ENCODE measurements at places on chromosomes 13 and 19. TPM values are rescaled to one million over a fixed set of nuclear protein-coding genes. Genes with fewer than 3 reads are reported as not detected.
A peak's percentile ranks its signal among the peaks of the same experiment; 100 is the strongest.

Gene ZNF43
- total RNA-seq = 3.1 TPM

Gene MAP4K1
- total RNA-seq = 0.17 TPM

- no peaks in the 10 kb centered on the region for H3K4me1 ChIP-seq
- H3K36me3 ChIP-seq = no peaks in the 10 kb centered on the region
- H3K4me3 ChIP-seq = no peak overlapping the region
- no peak for DNase-seq
Measured at GRCh38 chr19:15863272-15863671, 34.6 kb downstream of the CYP4F2 start.

Gene SIGLEC8
- not detected for total RNA-seq

GRCh38 chr19:23788411-23788810 is 29.7 kb upstream of the ZNF681 start:
- DNase-seq = no peak
- H3K4me1 ChIP-seq = no peaks in the 10 kb centered on the region
- no peak overlapping the region for H3K4me3 ChIP-seq
- no peaks in the 10 kb centered on the region for H3K36me3 ChIP-seq

- DNase-seq = peak; percentile 84
- no peaks in the 10 kb centered on the region for H3K36me3 ChIP-seq
- H3K27me3 ChIP-seq = no peaks in the 10 kb centered on the region
- H3K4me1 ChIP-seq = no peaks in the 10 kb centered on the region
- no peak overlapping the region for H3K4me3 ChIP-seq
- no peak overlapping the region for H3K27ac ChIP-seq
Measured at GRCh38 chr13:66076417-66076816, 1153.7 kb downstream of the PCDH9 start.

- H3K27me3 ChIP-seq = no peaks in the 10 kb centered on the region
- no peak overlapping the region for H3K27ac ChIP-seq
- peak; percentile 58 for DNase-seq
- H3K4me3 ChIP-seq = no peak overlapping the region
- no peaks in the 10 kb centered on the region for H3K36me3 ChIP-seq
Measured at GRCh38 chr13:51502153-51502651, 49.4 kb upstream of the INTS6 start.

Gene LILRB1
- not detected for total RNA-seq

- H3K27me3 ChIP-seq = peaks cover 5% of the 10 kb centered on the region
- H3K27ac ChIP-seq = no peak overlapping the region
- no peak overlapping the region for H3K4me3 ChIP-seq
- H3K4me1 ChIP-seq = no peaks in the 10 kb centered on the region
Measured at GRCh38 chr13:26932465-26932864, 171.9 kb upstream of the GPR12 start.

DNA sequence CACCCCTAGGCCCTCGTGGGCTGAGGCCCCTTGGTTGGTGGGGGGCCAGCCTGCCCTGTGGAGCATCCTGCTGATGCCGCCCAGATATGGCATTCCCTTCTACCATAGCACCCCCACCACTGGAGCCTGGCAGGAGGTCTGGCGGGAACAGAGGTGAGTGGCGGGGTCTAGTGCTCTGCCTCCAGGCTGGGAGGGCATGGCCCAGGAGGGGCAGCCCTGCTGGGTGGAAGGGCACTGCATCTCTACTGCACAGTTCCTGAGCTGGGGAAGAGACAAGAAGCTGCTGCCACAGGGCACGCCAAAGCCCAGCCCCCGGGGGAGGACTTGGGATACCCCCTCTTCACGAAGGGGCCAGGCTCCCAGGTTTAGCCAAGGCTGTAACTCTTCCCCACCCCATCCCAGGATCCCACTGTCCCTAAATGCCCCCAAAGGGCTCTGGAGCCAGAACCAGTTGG is 2.4 kb upstream of the KMT2B start:
- peaks cover 7% of the 10 kb centered on the region for H3K36me3 ChIP-seq
- DNase-seq = no peak
- peaks cover 2% of the 10 kb centered on the region for H3K27me3 ChIP-seq
- no peak overlapping the region for H3K27ac ChIP-seq
- peaks cover 9% of the 10 kb centered on the region for H3K4me1 ChIP-seq
- H3K4me3 ChIP-seq = peak overlapping the region; percentile 82

DNA sequence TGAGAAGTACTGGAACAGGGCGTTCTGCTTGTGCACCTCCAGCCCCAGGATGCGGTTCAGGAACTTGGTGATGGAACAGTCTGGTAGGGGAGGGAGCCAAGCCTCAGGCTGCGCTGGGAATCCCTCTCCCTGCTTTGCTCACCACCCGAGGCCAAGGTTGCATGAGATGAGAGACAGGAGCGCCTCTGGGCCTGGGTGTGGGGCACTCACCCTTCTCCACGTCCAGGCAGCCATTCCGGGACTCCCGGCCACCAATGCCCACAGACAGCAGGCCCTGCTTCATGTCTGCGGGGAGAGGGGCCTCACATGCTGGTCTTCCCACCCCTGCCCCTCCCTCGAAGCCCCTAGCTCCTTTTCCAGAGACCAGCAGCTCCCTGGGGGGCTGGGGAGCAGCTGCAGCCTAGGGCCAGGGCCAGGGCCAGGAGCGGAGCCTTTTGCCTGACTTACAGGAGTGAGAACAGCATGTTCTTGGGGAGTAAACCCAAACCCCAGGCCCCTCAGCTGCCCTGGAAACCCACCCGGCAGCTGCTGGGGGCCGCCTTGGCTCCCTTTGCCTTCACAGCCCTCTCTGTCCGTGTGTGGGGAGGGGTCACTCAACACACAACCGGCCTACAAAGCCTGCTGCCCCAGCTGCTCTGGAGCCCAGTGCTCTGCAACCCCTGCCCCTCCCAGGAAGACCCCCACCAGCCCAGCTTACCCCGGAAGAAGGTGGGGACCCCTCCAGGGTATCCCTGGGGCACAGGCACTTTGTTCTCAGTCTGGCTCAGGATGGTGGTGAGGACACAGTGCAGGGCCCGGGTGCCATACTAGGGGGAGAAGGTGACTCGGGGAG is 7.2 kb downstream of the GPX4 start:
- H3K36me3 ChIP-seq = peaks cover 61% of the 10 kb centered on the region
- H3K4me1 ChIP-seq = peaks cover 9% of the 10 kb centered on the region
- no peak overlapping the region for H3K4me3 ChIP-seq
- H3K27me3 ChIP-seq = no peaks in the 10 kb centered on the region

- no peaks in the 10 kb centered on the region for H3K4me1 ChIP-seq
- no peak overlapping the region for H3K27ac ChIP-seq
- no peaks in the 10 kb centered on the region for H3K27me3 ChIP-seq
- H3K36me3 ChIP-seq = no peaks in the 10 kb centered on the region
- DNase-seq = no peak
- no peak overlapping the region for H3K4me3 ChIP-seq
Measured at GRCh38 chr13:77991003-77991402, 72.4 kb upstream of the EDNRB start.

DNA sequence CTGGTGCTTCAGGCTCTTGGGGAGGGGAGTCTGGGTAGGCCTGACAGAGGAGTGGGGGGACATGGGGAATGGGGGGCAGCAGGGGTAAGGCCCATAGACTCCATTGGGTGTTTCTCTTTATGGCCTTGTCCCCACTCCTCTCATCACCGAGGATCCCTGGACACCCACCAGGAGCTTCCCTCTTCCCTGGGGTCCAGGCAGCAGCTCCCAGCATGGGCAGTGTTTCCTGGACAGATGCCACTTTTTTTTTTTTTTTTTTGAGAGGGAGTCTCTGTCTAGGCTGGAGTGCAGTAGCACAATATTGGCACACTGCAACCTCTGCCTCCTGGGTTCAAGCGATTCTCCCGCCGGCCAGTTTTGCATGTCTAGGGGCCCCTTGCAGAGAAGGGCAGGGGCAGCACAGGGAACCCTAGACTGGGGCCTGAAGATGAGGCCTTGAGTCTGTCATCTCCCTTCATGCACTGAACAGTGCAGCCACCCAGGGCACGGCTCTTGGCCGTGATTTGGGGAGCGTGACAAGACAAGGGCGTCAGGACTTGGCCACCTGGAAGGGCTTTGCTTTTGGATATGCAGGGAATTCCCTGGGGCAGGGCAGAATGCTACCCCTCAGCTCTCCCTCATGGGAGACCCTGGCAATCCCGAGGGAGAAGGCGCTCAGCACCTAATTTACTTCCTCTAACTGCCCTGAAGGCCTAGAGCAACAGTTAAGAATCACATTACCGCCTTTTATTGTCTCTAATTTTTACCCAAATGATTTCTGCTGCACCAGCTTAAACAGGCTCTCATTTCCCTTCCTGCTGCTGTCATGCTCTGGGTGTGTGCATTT is 213.9 kb upstream of the ZNF536 start:
- H3K27ac ChIP-seq = no peak overlapping the region

- H3K4me1 ChIP-seq = no peaks in the 10 kb centered on the region
- no peaks in the 10 kb centered on the region for H3K27me3 ChIP-seq
- DNase-seq = peak; percentile 40
- H3K4me3 ChIP-seq = no peak overlapping the region
Measured at GRCh38 chr19:24069905-24070657, 16.9 kb upstream of the ZNF254 start.

Gene OR7C1
- not detected for total RNA-seq

- no peak overlapping the region for H3K27ac ChIP-seq
- DNase-seq = peak; percentile 68
- H3K4me3 ChIP-seq = peak overlapping the region; percentile 31
Measured at GRCh38 chr13:43316946-43317353, 293.6 kb downstream of the DNAJC15 start.

- no peaks in the 10 kb centered on the region for H3K4me1 ChIP-seq
- no peaks in the 10 kb centered on the region for H3K27me3 ChIP-seq
Measured at GRCh38 chr13:79870766-79871165, 389.8 kb downstream of the NDFIP2 start.

GRCh38 chr19:27966390-27966816 is 1246.5 kb downstream of the UQCRFS1 start:
- no peaks in the 10 kb centered on the region for H3K36me3 ChIP-seq
- H3K4me3 ChIP-seq = no peak overlapping the region
- H3K27ac ChIP-seq = no peak overlapping the region
- DNase-seq = peak; percentile 15

DNA sequence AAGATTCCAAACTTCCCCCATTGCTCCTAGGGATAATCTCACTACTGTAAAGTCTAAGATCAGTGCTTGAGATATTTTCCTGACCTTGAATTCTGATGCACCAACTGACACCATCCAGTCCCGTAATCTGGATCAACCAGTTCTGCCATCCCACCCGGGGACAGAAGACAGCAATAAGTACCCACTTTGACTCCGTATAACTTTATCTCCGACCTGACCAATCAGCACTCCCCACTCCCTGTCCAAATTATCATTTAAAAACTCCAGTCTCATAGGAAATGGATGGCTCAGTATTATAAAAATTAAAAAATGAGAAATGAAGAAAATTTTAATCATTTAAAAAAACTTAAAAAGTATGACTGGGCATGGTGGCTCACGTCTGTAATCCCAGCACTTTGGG is 61.4 kb upstream of the ABCC4 start:
- H3K4me1 ChIP-seq = no peaks in the 10 kb centered on the region
- H3K4me3 ChIP-seq = no peak overlapping the region
- no peaks in the 10 kb centered on the region for H3K36me3 ChIP-seq
- no peak for DNase-seq

Gene SCN1B
- 14.1 TPM for total RNA-seq

DNA sequence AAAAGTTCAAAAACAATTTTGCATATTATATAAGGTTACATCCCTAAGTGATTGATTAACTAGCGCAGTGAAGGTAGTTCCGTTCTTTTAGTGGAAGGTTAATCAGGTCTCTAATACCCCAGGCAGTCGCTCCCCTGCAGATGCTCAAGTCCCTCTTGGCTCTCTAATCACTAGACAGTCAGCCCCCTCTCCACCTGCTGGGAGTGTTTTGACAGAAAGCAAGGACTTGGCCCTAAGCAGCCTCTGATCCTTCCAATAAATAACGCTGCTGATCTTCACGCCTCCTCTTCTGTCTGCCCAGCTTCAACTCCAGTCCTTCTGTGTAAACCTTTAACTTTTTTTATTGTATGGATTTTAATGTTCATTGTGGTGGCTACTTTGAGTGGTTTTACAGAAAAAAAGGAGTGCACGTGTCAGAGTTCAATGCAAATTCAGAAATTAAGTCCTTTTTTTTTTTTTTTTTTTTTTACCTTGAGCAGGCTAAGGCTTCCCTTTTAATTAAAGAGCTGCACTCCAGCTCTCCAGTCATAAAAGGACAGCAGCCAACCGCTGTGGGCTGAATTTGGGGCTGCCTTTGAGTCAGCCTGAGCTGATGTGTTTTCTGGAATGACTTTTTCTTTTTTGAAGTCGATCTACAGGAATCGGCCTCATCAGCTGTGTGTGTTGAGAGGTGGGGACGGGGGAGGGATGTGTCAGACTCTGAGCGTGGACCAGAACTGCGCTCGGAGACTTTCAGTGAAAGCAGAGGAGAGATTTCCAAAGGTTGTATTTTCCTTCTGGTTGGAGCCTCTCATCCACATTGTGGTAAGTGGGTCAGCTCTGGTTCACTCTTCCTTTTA is 33.8 kb upstream of the MYO16 start:
- DNase-seq = no peak
- no peaks in the 10 kb centered on the region for H3K4me1 ChIP-seq
- no peak overlapping the region for H3K4me3 ChIP-seq
- no peaks in the 10 kb centered on the region for H3K36me3 ChIP-seq
- H3K27me3 ChIP-seq = no peaks in the 10 kb centered on the region

- H3K27me3 ChIP-seq = no peaks in the 10 kb centered on the region
- H3K27ac ChIP-seq = no peak overlapping the region
- no peak overlapping the region for H3K4me3 ChIP-seq
- peaks cover 15% of the 10 kb centered on the region for H3K4me1 ChIP-seq
Measured at GRCh38 chr13:113900646-113901045, 36.8 kb upstream of the GAS6 start.

Gene SPACA4
- total RNA-seq = not detected

GRCh38 chr13:60379837-60380565 is 17.0 kb upstream of the TDRD3 start:
- DNase-seq = no peak
- H3K4me3 ChIP-seq = no peak overlapping the region

- H3K36me3 ChIP-seq = peaks cover 30% of the 10 kb centered on the region
- no peak overlapping the region for H3K27ac ChIP-seq
- H3K4me3 ChIP-seq = no peak overlapping the region
- no peaks in the 10 kb centered on the region for H3K27me3 ChIP-seq
- no peaks in the 10 kb centered on the region for H3K4me1 ChIP-seq
- no peak for DNase-seq
Measured at GRCh38 chr19:5592531-5593342, 25.0 kb upstream of the TINCR start.

Gene IGFL2
- total RNA-seq = not detected
